ENCODE measurements at places on chromosomes 12 and 14.

DNA sequence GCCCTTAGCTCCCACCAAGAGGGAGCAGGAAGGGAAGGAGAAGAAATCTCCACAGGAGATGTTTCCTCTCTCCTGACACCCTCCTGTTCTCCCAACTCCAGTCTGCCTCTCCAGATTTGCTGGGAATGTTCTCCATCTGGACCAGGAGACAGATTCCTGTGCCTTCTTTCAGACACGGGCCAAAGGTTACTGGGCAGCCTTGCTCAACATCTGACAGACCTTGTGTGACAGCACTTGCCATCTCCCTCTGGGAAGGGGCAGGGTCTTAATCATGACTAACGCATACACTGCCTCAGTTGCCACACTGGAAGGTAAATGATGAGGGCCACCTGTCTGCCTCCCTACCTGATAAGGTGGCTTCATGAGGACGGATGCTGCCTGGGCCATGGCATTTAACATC lies 2.5 kb upstream of the TTC7B start:
- DNase-seq: no peak

GRCh38 chr14:87833026-87833425 lies 160.0 kb downstream of the GALC start:
- no peak for DNase-seq

GRCh38 chr12:2797721-2798418 lies 3.1 kb downstream of the FKBP4 start:
- peak; percentile 26 for DNase-seq

GRCh38 chr14:61281948-61282275 lies 774 bp upstream of the TMEM30B start:
- DNase-seq: no peak

DNA sequence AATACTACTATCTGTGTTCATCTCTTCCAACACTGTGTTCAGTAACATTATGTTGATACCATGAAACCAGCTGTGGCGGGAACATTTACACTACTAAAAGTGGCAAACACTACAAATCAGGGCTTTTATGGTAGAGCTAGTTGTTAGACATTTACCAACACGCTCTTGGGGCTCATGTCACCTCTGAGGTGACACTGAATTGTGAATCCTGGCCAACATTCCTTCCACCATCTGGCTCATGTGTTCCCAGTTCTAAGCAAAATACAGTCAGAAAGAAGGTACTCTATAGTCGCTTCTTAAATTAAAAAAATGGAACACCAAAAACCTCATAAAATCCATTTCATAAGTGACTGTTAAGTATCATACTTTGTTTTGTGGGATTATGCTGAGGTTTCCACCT lies 436.6 kb downstream of the FUT8 start:
- DNase-seq: no peak

DNA sequence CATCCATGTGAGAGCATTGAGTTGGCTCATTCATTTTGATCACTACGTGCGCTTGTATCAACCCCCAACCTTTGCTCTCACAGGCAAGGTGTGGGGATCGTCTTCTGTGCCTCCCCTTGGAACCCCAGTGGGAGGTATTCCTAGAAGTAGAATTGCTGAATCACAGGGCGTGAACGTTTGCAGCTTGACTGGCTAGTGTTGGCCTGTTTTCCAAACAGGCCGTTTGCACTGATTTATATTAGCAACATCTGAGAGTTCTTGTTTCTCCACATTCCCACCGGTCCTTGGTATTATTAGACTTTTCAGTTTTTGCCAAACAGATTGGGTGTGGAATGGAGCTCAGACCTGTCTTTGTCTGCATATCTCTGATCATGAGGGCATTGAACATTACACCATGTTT lies 288.6 kb upstream of the PWP1 start:
- DNase-seq: no peak

DNA sequence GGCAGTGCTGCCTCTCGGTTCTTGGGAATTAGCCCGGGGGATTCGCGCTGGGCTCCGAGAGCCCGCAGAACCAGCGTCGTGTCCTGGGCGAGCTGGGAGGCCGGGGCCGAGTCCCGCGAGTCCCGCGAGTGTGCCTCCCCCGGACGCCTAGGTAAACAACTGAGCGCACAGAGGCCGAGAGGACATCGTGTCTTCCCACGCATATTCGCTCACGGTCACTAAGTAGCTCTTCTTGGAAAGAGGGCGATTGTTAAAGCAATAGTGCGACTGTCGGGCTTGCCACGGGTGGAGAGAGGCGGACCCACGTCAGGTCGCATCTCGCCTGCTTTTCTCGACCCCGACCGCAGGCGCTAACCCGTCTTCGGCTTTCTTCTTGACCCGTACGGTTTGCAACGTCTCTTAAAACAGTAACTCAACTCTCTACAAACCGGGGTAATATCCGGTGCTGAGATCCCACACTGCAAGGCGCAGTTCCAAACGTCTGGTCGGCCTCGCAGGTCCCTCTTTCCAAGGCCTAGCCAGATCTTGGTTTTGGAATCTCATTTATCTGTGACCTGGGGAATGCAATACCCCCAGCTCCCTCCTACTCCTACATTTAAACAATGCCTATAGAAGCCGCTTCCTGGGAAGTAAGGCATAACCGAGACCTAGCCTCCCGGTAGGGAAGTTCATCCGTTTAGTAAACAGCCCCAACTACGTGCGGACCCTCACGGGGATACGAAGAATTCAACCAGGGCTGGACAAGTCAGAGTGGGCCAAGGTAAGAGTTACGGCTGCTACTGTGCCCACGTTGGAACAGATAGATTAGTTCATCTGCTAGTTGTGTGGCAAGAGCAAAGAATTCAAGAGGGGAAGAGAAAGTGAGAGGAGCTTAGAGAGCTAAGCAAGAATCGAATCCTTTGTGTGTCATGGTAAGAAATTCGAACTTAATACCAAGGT lies 736 bp upstream of the PHLDA1 start:
- DNase-seq: peak; percentile 94

DNA sequence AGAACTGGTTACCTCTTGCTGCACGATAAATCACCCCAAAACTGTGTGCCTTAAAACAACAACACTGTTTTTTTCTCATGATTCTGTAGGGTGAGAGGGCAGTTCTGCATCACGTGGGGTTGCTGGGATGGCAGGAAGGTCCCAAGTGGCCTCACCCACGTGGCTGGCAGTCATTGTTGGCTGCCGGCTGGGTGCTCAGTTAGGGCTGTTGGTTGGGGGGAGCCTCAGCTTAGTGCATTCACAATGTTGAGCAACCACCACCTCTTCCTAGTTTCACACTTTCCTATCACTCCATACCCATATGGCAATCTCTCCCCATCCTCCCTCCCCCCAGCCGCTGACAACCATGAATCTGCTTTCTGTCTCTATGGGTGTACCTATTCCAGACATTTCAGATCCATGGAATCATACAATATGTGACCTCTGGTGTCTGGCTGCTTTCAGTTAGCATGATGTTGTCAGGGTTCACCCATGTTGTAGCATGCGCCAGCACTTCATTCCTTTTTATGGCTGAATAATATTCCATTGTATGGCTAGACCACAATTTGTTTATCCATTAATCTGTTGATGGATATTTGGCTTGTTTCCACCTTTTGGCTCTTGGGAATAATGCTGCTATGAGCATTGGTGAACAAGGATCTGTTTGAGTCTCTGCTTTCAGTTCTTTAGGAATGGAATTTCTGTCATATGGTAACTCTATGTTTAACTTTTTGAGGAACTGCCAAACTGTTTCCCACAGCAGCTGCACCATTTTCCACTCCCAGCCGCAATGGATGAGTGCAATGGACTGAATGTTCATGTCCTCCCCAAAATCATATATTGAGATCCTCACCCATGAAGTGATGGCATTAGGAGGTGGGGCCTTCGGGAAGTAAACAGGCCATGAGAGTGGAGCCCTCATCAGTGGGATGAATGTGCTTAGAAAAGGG lies 11.2 kb upstream of the POP5 start:
- DNase-seq: no peak

- DNase-seq: no peak
Measured at GRCh38 chr14:72070458-72070857, 138.2 kb downstream of the RGS6 start.

DNA sequence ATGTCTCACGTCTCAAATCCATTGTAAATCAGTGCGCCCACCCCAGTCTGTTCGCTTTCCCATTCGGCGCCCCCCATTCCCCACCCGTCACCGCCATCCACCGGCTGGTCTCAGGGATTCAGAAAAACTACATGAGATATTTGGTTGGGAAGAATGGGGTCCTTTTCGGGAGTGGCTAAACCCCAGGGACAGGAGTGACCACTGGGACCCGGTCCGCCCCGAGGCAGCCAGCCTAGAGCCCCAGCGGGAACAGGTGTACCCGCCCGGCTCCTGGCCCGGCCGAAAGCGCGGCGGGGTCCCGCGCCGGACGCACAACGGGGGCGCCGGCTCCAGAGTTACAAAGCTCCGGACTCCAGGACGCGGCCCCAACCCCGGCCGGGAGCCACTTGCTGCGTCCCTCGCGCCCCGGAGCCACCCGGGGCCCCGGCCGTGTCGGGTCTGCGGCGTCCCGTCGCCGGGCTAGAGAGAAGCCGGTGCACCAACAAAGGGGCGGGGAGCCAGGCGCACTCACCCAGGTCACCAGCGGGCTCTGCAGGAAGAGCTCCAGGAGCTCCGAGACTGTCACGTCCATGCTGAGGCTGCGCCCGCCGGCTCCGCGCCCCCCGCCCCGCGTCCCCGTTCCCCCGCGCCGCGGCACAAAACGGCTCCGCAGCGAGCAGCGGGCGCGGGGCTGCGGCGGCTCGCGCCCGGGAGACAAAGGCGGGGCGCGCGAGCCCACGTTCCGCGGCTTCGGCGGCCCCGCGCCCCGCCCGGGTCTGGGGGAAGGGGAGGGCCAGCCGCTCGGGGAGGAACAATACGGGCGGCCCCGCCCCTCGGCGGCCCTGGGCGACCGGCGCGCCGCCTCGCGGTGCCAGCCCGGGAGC lies at the start of gene CCDC88C:
Gene CCDC88C, minus strand, starts transcription at position 701 of the 863 bp plus-strand sequence. Its CDS starts 130 bp downstream, at position 571.
- DNase-seq: peak; percentile 70

GRCh38 chr14:101501858-101502615 lies 59.3 kb upstream of the DIO3 start:
- DNase-seq: no peak

DNA sequence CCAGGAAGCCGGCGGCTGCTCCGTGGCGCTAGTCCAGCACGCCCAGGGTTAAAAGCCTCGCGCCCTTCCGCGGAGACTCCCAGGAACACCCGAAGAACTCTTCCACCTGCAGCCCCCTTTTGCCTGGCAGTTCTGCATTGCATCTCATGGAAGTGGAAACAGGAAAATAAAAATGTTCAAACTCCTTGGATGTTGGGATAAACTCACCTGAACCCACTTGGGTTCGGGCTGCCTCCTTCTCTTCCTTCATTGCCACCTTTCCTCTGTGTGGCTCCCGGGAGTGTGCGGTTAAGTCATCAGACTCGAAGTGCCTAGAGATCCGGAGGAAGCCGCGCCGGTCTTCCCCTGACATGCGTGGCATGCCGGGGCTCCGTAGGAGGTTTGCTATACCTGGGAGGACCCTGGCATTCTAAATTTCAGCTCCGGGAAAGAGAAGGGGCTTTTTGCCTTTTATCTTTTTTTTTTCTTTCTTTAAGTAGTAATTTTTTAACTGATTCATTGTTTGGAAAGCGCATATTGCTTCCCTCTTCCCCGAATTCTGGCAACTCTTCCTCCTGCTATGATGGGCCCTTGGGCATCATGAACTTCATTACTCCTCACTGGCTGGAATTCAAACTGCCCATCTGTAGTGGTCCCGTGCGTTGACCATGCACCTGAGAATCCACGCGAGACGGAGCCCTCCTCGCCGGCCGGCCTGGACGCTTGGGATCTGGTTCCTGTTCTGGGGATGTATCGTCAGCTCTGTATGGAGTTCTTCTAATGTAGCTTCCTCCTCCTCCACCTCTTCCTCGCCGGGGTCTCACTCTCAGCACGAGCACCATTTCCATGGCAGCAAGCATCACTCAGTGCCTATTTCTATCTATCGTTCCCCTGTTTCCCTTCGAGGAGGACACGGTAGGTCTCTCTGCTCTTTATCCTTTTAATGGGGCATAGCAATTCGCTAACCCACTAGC lies 931.4 kb downstream of the DIO2 start:
- DNase-seq: peak; percentile 43

DNA sequence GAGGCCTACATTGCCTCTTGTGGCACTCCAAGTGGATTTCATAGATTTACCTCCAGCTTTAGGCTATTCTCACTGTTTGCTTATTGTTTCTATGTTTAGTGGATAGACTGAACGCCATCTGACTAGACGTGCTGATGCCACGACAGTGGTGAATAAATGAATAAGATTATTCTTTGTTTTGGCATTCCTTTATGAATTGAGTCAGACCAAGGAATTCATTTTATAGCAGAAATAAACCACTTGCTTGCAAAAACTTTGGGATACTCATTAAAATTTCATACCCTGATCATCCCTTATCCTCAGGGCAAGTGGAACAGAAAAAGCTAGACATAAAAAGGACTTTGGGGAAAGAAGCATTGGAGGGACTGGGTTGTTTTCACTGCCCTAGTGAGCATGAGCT lies 71.7 kb upstream of the FERMT2 start:
- DNase-seq: no peak

- DNase-seq: no peak
Measured at GRCh38 chr12:80761838-80762237, 45.1 kb downstream of the MYF5 start.

GRCh38 chr14:55913324-55914025 lies 204.7 kb upstream of the PELI2 start:
- no peak for DNase-seq

DNA sequence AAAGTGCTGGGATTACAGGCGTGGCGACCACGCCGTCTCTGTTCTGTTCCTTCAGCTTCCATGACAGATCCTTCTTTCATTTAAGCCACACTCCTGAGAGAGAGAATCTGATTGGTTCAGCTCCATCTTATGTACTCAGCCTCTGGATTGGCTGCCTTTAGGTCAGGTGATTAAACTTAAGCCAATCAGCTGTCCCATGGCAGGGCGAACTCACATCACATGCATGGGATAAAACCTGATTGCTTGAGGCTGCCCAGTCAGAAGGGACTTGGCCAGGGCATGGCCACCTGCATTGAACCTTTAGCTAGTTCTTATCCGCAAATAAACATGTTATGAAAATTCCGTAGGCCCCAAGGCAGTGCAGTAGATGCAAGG lies 274.2 kb downstream of the SUDS3 start:
- peak; percentile 7 for DNase-seq

GRCh38 chr12:31582155-31582554 lies 8.8 kb downstream of the DENND5B start:
- no peak for DNase-seq

- DNase-seq: peak; percentile 90
Measured at GRCh38 chr12:124744659-124745464, 118.8 kb downstream of the SCARB1 start.

GRCh38 chr12:120925740-120926563 lies 21.8 kb upstream of the SPPL3 start:
- peak; percentile 83 for DNase-seq

DNA sequence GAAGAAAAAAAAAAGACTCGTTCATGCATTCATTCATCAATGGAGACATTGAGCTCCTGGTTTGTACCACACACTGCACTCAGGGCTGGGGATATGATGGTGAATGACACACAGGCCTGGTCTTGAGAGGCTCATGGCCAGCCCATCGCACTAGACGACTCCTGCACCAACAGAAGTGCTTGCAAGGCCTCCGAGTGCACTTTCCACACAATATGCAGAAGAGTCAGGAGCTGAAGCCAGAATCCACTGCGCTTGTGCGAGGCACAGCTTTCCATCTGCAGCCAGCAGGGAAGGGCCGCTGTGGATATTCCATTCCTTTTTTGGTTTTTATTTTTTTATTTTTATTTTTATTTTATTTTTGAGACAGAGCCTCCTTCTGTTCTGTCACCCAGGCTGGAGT lies 192.4 kb downstream of the DICER1 start:
- no peak for DNase-seq
